ENCODE measurements at places on chromosomes 6 and 20.
A peak's percentile ranks its signal among the peaks of the same experiment; 100 is the strongest.

DNA sequence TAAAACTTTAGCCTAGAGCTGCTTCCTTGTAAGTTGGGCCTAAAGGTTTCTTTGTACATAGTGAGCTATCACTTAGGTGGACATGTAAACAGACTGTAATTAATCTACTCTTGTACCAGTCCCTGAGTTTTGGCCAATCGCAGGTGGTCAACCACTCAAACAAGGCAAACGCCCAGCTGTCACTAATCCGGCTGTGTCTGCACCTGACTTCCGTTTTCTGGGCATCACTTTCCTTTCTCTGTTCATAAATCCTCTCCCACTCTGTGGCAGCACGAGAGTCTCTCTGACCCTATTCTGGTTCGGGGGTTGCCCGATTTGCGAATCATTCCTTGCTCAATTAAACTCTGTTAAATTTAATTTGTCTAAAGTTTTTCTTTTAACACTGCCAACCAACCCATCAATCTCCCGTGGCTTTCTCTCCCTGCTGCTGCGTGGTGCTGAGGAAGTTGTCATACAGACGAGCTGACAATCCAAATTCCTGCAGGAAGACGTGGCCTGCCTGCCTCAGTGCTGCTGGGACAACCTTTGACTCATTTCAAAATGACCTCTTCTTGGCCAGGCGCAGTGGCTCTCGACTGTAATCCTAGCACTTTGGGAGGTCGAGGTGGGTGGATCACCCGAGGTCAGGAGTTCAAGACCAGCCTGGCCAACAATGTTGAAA, 206.3 kb downstream of the QKI start:
- no peak for DNase-seq

GRCh38 chr6:3309391-3310050, 50.8 kb downstream of the PSMG4 start:
- no peak for DNase-seq

DNA sequence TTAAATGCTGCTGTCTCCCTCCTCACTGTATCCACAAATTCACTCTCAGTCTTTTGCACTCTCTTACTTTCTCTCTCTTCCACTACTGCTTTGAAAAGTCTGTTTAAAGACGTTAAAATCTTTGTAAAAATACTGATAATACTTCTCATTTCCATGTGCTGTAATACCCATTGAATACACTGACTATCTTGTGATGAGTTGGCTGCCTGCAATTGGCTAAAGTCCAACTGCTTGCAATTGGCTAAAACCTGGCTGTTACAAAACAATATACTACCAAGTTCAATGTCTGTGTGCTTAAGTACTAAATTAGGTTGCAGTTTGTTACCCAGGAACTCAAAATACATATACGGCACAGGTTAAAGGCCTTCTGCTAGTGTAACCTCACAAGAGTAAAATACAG, 264.8 kb downstream of the THBS2 start:
- no peak for DNase-seq

GRCh38 chr6:154229786-154230185, 126.8 kb downstream of the IPCEF1 start:
- peak; percentile 23 for DNase-seq

DNA sequence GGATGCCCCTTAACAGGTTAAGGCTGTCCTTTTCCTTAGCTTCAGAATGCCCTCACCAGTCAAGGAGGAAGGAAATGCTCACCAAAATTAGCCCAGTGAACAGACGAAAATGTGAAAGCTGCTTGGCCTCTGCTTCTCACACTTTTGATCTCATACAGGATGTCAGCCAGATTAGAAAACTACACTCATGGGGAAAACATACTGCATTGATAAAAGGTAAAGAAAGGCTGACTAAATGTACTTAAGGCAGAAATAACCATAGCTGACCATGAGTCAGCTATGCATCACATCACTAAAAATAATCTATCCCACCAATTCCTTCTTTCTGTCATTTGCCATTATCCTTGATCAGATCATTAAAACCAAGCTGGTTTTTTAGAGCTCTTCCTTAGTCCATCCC, 198.4 kb upstream of the TENT5A start:
- DNase-seq: no peak

- DNase-seq: peak; percentile 41
Observed at GRCh38 chr6:112253841-112254816, at the start of gene LAMA4. LAMA4 (minus strand) TSS chr6:112254567; CDS start chr6:112254150, 417 bp downstream.

All from GM13976 (cell line).